Right forelimb (tissue), 1 donor: ENCODE measurements at places on chromosomes 5 and 9.
A peak's percentile ranks its signal among the peaks of the same experiment; 100 is the strongest.

DNA sequence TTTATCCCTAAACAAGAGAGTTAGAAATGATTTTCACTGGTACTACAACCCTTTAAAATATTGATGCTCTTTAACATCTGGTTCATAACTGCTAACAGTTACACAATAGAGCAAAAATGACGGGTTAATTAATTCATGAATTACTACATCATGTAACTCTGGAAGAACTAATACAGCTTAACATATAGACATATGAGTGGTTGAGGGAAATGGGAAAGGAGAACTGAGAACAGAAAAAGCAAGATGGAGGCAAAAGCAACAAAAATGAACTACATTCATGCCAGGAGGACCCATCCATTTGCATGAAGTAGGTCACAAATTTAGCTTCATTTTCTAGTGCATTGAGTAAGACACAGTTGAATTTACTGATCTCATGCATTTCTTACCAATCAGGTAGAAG lies 61.8 kb downstream of the C9 start:
- DNase-seq: no peak

DNA sequence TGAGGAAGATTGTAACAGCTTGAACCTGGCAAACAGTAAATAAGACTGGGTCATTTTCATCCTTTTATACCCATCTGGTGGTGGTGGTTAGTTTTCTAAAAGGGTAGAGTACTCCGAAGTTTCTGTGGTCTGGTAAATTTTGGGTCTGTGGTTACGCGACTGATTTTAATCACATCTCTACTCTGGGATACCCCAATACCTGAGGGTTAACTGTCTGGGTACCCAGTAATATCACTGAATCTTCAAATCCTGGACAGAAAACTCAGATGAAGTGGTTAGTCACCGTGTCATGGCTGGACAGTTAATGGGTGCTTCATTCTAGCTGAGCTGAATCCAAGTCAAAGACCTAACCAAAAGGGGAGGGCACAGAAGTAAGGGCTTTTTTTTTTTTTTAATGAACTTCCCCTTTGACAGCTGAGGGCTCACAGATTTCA lies 474.2 kb downstream of the GADD45G start:
- DNase-seq: no peak

- no peak for DNase-seq
Measured at GRCh38 chr5:83368835-83369234, 102.7 kb upstream of the VCAN start.

DNA sequence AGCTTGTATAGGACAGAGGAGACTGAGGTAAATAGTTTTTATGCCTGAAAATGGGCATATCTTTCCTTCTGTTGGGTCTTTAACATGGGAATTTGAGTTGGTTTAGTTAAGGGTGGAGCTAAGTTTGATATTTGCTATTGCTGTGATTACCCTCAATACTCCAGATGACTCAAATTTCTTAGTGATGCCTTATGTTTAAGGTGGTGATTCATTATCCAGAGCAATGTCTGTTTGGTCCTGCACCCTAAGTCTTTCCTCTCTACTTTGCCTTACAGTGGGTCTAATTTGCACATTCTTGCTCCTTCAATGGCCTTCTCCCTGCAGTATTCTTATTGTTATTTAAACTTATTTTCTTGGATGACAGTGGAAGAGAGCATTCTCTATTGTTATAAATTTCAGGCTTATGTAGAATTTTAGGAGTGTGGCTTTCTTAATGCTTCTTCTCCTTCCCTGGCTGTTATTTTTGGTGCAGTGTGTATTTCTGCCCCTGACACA lies 312.9 kb upstream of the RPS23 start:
- DNase-seq: no peak

- no peak for DNase-seq
Measured at GRCh38 chr9:85115473-85115872, 445.9 kb downstream of the NTRK2 start.

DNA sequence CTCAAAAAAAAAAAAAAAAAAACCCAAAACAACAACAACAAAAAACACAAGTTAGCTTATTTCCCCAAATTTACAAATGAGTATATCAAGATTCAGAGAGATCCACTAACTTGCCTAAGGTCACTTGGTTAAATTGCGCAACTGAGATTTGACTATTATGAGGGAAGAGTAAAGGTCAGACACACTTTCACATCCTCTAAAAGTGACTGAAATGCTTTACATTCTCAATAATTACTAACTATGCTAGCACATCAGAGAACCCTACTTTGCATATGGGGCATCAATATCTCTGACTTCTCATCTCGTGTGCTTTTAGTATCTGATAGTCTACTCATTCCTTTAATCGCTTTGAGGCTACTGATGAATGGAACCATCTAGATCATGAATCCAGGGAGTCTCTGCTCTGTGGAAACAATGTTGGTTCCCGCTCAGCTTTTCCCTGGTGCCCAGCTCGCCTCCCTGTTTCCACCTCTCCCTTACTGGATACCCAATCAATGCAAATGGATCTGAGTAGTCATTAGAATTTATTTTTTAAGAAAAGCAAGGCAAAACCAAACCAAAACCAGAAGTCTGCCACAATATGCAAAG lies 182.1 kb upstream of the TRIM32 start:
- no peak for DNase-seq

- no peak for DNase-seq
Measured at GRCh38 chr9:81597419-81598122, 91.8 kb downstream of the TLE1 start.

DNA sequence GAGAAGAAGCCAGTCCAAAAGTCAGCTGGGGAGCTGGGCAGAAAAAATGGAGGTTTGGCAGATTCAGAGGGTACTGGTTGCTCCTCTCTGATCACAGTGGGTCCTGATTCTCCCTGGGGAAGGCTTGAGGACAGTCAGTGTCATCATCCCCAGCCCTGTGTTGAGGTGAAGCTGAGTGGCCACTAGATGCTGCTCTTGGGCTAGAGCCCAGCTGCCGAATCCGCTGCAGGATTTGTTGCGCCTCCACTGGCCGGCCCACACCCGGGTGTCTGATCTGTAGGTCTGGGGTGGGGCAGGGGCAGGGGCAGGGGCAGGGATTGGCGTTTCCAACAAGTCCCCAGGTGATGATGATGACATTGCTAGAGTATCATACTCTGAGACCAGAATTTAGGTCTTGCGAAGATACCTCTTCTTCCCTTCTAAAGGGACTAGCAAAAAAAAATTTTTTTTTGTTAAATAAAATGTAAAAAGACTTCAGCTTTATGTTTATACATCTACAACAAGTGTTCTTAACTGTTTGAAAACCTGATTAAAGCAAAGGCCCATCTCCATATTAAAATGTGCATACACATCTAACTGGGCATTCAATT lies 106.8 kb downstream of the PDE6A start:
- DNase-seq: peak; percentile 62

GRCh38 chr5:171849585-171850323 lies 64.1 kb downstream of the SMIM23 start:
- DNase-seq: no peak

- no peak for DNase-seq
Measured at GRCh38 chr9:33419708-33420303, 17.4 kb upstream of the AQP7 start.

DNA sequence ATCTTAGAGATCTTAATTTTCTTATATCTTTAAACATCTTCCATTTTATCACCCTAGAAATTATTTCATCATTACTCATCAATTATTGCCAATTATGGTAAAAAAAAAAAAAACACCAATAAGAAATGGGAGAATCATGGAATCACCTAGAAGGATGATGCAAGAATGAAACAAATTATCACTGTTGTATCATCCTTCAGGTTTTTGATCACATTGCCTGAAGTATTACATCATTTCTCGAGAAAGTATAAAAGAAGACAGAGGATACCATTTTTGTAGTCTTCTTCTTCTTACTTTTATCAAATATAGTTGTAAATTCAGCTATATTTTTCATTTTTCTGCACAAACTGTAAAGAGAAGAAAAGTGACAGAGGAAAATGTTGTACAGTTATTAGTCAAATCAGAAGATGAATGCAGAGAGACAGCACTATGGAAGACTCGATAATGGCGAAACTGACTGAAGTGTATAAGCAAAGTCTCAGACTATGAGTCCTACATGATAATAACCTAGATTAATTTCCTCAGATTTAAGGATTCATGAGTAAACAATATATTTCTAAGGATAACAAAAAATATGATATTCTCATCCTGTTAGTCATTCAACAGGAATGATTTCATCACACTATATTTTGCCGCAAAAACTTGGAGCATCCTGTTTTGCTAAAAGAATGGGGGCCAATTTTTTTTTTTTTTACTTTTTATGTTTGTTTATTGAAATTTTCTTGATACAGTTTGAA lies 5.9 kb upstream of the STC2 start:
- DNase-seq: no peak

DNA sequence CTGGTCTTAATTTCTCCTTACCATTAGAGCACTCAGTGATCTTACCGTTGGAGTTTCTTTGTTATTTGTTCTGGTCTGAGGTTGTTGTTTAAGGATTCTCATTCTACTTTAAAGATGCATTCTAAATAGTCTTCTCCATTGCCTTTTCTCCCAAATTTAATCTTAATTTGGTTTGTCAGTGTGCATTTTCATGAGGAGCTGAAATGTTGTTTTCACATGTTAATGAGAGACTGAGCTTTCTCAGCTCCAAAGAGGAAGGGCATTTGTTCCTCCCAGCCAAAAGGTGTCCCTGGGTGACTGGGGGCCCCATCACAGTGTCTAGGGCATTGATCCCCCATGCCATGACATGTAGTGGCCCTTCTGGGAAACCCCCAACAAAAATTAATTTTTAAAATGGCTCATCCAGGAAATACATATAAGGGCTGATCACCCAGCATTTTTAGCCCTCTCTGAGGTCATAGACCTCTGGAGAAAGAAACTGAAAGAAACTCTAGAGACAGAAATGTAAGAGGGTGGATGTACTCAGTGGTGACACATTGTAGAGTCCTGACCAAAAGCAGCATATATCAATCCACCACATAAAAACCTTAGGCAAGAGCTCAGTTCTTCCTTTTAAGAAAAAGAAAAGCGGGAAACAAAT lies 240.4 kb upstream of the RAI14 start:
- no peak for DNase-seq

- DNase-seq: no peak
Measured at GRCh38 chr5:60826653-60827052, 17.4 kb downstream of the ELOVL7 start.

GRCh38 chr5:66854416-66854815 lies 258.2 kb downstream of the MAST4 start:
- no peak for DNase-seq

GRCh38 chr9:5838884-5839571 lies 6.1 kb upstream of the ERMP1 start:
- no peak for DNase-seq

DNA sequence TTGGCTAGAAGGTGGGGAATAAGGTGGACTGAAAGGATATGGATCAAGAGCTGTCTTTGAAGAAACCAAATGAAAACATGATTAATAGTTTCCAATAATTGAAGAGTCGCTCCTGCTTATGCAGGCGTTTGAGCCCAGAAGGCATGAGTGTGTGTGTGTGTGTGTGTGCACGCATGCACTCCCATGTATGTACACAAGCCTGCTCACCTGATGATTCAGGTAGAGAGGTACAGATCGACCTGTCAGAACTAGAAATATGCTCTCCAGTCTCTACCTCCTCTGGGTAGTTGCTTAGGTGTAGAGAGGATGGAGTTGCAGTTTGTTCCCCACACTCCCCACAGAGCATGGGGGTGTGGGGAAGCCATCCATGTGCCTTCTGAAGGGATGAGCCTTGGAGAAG lies 1.1 kb upstream of the FGF1 start:
- DNase-seq: no peak

DNA sequence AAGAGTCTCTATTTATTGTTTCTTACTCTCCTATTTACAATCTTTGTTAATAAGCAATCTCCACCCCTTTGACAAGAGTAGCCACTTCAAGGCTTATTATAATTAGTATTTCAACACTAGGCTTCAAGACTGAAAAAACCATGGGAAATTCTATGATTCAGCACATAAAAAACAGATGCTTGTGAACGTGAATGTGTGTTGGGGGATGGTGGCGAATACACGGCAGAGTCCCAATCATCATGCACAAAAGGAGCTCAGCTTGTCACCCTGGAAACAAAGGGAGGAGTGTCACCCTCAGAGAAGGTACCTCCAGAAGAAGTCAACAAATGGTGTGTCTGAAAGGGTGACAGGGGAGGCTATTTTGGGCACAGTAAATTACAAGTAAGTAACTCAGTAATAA lies 157.2 kb upstream of the RETREG1 start:
- DNase-seq: no peak
